ENCODE measurements at places on chromosomes 12 and 14. TPM values are rescaled to one million over a fixed set of nuclear protein-coding genes. Genes with fewer than 3 reads are reported as not detected.

DNA sequence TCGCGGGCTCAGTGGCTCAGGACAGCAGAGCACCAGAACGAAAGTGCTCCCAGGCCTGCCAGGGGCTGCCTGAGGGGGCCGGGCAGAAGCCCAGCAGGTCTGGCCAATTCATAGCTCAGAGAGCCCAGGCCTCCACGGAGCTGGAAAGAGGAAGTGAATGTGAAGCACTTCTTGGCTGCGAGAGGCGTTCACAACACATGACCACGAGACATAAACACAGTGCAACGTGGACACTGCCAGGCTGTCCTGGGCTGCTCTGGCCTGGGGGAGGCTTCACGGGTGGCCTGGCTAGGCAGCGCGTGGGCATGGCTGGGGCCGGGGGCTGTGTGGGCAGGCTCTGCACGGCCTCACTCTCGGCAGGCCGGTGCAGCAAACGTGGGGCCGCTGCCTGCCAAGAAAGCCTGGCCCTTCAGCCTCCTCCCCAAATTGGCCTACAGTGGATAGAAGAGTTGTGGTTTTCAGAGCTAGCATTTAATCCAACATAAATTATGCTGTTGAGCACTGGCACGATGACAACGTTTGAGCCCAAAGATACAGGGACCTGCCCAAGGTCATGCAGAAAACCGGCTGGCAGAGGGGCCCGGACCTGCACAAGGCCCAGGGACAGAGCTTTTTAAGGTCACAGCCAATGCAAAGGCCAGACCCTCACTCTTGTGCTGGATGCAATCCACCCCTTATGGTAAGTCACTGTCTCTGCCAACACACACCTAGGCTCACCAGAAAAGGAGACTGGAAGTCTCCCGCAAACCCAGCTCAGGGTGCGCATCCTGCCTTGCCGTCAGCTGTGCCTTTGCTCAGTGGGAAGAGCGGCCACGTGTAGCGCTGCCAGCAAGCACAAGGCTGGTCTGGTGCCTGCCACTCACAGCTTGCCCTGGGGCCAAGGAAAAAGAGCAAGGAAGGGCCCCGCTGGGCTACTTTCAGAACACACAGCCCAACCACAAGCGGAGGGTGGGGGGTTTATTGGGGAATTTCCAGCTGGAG is 8.6 kb downstream of the SLC25A29 start:
- H3K27ac ChIP-seq, result no peak overlapping the region
- no peaks in the 10 kb centered on the region for H3K27me3 ChIP-seq
- H3K4me1 ChIP-seq, result no peaks in the 10 kb centered on the region
- peaks cover 7% of the 10 kb centered on the region for H3K36me3 ChIP-seq

DNA sequence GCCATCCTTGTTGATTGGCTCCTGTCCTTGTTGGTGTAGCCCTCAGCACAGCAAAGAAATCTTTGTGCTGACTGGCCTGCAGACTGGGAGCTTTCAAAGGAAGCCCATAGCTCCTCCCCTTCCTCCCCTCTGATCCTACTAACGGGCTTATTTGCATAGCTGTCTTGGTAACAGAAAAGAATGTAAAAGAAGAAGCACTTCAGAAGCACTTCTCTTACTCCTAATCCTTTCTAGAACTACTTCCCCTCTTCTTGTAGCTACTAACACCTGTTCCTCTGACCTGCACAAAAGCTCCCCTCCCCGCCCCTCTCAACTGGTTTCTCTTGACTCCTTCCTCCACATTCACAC is 14.3 kb upstream of the RIC8B start:
- no peaks in the 10 kb centered on the region for H3K27me3 ChIP-seq
- no peaks in the 10 kb centered on the region for H3K36me3 ChIP-seq
- no peak overlapping the region for H3K27ac ChIP-seq

- H3K4me3 ChIP-seq, result no peak overlapping the region
- peaks cover 4% of the 10 kb centered on the region for H3K27me3 ChIP-seq
- H3K4me1 ChIP-seq, result peaks cover 4% of the 10 kb centered on the region
- H3K36me3 ChIP-seq, result no peaks in the 10 kb centered on the region
- no peak overlapping the region for H3K27ac ChIP-seq
These were observed 92.7 kb downstream of the PAH start for GRCh38 chr12:102824218-102824835.

DNA sequence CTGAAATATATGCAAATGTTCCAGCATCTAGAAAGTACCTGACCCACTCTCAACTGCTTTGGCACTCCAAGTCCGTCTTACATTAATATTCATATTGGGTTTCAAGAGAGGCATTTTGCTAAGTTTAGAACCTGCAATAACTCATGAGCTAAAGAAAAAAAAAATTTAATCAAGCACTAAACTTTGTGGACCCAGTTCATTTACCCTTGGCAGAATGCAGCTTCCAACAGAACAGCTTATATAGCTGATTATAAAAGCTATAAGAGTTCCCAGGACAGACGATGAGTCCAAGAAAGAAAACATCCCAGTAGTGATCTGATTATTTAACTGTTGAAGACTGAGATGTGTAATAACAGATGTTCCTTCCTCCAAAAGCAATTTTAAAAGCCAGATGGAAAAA is 592.0 kb downstream of the KCNH5 start:
- H3K27me3 ChIP-seq, result peaks cover 2% of the 10 kb centered on the region
- no peak overlapping the region for H3K27ac ChIP-seq
- H3K4me1 ChIP-seq, result no peaks in the 10 kb centered on the region
- no peak overlapping the region for H3K4me3 ChIP-seq

DNA sequence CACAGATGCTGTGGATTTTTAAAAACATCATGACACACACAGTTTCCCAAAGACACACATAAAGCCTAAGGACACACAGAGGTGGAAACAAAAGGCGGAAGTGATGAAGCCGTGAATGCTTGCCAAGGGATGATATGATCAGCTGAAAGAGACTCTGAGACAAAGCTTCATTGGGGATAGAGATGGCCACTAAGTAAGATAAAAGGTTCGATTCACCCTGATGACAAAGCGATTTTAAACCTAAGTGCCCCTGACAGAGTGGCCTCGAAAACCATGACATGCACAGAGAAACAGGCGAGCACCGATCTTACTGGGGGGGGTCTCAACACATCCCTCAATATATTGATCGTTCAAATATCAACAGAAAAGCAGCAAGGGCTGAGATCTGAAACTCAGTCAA is 20.3 kb upstream of the EIF5 start:
- H3K27me3 ChIP-seq, result peaks cover 11% of the 10 kb centered on the region
- no peaks in the 10 kb centered on the region for H3K36me3 ChIP-seq
- no peak for DNase-seq
- H3K4me3 ChIP-seq, result no peak overlapping the region

DNA sequence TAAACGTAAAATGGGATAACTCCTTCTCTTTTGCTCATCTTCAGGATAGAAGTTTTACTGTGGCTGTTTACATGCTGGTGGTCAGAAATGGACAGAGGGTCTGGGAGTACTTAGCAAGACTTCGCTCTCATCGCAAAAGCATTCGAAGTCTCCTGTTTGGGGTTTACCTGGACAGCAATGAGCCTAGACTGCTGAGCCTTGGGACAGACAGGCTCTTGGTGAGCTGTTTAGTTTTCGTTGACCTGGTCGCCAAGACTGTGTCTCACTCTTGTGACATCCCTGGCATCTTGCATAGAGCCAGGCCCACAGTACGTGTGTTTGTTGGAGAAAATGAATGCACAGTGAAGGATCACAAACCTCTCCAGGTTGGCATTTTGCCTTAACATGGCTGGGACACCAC is 42.1 kb downstream of the CFAP251 start:
- peaks cover 5% of the 10 kb centered on the region for H3K4me1 ChIP-seq
- no peaks in the 10 kb centered on the region for H3K36me3 ChIP-seq
- H3K27me3 ChIP-seq, result no peaks in the 10 kb centered on the region
- DNase-seq, result no peak

DNA sequence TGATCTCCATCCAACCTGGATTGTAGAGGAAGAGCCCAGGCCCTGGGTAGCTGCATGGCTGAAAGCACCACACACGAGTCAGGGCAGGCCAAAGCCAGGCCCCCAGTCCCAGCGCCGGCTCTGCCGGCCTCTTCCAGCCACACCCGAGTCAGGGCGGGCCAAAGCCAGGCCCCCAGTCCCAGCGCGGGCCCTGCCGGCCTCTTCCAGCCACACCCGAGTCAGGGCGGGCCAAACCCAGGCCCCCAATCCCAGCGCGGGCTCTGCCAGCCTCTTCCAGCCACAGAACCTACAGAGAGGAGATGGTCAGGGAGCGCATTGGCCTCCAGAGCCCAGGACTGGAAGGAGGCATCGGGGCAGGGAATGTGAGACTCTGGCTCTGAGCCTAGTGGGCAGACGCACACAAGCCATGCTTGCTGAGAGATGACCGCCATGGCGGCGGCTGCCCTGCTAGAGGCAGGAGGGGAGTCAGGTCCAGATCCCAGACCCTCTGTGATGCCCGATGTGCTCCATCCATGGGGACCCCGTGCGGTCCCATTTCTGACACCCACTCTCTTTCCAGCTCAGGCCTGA is 30.2 kb downstream of the BEGAIN start:
- H3K27me3 ChIP-seq, result peaks cover 5% of the 10 kb centered on the region
- no peaks in the 10 kb centered on the region for H3K36me3 ChIP-seq
- no peaks in the 10 kb centered on the region for H3K4me1 ChIP-seq
- no peak overlapping the region for H3K27ac ChIP-seq
- no peak overlapping the region for H3K4me3 ChIP-seq

DNA sequence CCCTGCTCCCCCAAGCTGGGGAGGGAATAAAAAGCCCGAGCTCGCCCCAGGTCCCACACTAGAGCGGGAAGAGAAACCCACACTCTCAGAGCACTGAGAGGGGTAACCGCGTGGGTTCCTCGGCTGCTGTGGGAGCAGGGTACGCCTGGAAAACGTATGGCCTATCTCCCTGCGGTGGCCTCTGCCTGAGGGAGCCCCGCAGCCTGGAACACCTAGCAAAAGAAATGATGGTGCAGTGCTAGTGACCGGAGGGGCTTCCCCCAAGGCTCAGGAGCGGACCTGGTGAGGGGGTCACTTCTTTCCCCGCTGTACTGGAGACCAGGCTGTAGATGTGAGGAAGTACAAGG is 2.5 kb upstream of the OR4N2 start:
- no peak overlapping the region for H3K27ac ChIP-seq
- H3K4me1 ChIP-seq, result no peaks in the 10 kb centered on the region
- no peak for DNase-seq
- peaks cover 4% of the 10 kb centered on the region for H3K36me3 ChIP-seq
- no peak overlapping the region for H3K4me3 ChIP-seq

DNA sequence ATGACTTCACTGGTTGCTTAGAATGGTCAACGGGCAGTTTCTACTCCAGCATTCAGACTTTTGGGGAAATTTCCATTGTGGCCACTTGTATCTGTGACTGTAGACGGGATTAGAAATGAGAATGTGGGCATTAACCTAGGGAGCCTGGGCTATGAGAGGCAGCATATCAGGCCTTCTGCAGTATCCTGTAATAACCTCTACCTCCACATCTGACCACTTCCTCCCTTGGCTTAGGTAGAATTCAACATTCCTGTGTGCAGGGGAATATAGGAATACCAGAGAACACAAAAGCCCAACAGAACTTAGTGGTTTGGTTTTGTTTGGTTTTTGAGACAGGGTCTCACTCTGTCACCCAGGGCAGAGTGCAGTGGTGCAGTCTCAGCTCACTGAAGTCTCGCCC is 76.4 kb upstream of the HOXC13 start:
- peaks cover 1% of the 10 kb centered on the region for H3K27me3 ChIP-seq
- H3K36me3 ChIP-seq, result no peaks in the 10 kb centered on the region
- H3K4me3 ChIP-seq, result no peak overlapping the region
- H3K27ac ChIP-seq, result peak overlapping the region; percentile 43

GRCh38 chr12:49703647-49704137 is 3.5 kb downstream of the FMNL3 start:
- peaks cover 10% of the 10 kb centered on the region for H3K27me3 ChIP-seq
- peaks cover 69% of the 10 kb centered on the region for H3K4me1 ChIP-seq
- no peak for DNase-seq
- peak overlapping the region; percentile 10 for H3K27ac ChIP-seq

GRCh38 chr12:73973486-73973885 is 564.1 kb upstream of the ATXN7L3B start:
- no peaks in the 10 kb centered on the region for H3K4me1 ChIP-seq
- DNase-seq, result no peak
- H3K27me3 ChIP-seq, result no peaks in the 10 kb centered on the region

GRCh38 chr12:111529424-111530368 is 69.4 kb downstream of the ATXN2 start:
- DNase-seq, result peak; percentile 66
- H3K4me1 ChIP-seq, result peaks cover 11% of the 10 kb centered on the region
- peaks cover 5% of the 10 kb centered on the region for H3K27me3 ChIP-seq
- H3K4me3 ChIP-seq, result no peak overlapping the region
- H3K36me3 ChIP-seq, result peaks cover 14% of the 10 kb centered on the region
- H3K27ac ChIP-seq, result peak overlapping the region; percentile 78

DNA sequence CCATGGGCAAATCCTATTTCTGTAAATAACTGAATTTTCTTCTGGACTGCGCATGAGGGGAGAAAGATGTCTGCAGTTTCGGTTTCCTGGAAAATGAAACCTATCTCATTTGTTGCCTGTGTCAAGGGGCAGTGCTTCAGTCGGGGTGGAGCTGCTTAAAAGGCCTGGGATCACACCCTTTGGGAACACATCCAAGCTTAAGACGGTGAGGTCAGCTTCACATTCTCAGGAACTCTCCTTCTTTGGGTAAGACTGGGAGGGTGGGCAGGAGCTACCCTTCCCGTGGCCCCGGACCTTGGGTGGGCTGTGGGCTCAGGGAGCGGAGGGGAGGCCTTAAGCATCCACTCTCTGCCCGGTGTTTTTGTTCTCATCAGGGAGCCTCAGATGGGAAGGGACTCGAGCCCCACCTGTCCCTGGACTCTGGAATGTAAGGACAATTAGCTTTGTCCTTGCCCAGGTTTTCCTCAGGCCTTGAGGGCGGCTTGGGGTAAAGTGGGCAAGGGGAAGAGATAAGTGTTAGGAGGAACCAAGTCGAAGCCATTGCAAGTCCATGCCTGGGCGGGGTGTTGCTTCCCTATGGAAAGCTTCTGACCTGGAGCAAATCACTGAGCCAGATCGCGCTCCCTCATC is at the start of gene IFI27:
Gene IFI27 (plus strand): TSS at position 185 of the 630 bp plus-strand sequence.
- H3K4me3 ChIP-seq, result no peak within 1 kb of the TSS
- no peak within 1 kb of the TSS for H3K27ac ChIP-seq
- no peaks in the 10 kb centered on the region for H3K4me1 ChIP-seq
- H3K27me3 ChIP-seq, result peaks cover 1% of the 10 kb centered on the region
- H3K36me3 ChIP-seq, result no peaks in the 10 kb centered on the region

GRCh38 chr14:102916347-102917055 is 6.0 kb upstream of the AMN start:
- DNase-seq, result no peak
- peaks cover 3% of the 10 kb centered on the region for H3K4me1 ChIP-seq
- no peaks in the 10 kb centered on the region for H3K36me3 ChIP-seq
- H3K4me3 ChIP-seq, result no peak overlapping the region

The KRT86 gene
- not detected for total RNA-seq

The FMNL3 gene
- total RNA-seq, result 194 TPM

The KRT84 gene
- not detected for total RNA-seq

The C14orf39 gene
- total RNA-seq, result 3.8 TPM
